ENCODE measurements at places on chromosomes 5 and 9.

DNA sequence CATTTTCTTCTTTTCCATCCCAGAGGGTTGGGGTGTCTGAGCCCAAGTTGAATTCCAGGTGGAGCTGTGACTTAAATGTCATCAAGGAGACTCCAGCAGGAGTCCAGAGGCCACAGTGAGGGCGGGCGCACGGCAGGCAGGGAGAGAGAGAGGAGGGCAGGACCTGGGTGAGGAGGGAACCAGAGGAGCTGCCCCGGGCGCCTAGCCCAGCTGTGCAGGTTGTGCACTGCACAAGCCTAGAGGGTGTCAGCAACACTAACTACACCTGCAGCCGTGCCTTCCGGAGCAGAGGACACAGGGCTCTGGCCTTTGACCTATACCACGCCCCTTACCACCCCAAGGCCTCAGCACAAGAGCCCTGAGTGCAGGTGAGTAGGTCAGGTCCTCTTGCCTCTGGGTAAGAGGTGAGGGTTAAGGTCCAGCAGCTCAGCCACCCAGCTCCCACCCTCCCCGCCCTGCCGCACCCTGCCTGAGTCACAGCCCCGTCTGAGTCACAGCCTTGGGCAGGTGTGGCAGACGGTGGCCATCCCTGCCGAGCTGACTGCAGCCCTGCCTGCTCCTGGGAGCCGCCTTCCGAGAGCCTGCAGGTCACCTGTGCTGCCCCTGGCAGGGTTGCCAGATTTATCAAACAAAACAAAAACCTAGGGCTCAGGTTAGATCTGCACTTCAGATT, 6.4 kb upstream of the AGPAT2 start:
- DNase-seq, result peak; percentile 39

DNA sequence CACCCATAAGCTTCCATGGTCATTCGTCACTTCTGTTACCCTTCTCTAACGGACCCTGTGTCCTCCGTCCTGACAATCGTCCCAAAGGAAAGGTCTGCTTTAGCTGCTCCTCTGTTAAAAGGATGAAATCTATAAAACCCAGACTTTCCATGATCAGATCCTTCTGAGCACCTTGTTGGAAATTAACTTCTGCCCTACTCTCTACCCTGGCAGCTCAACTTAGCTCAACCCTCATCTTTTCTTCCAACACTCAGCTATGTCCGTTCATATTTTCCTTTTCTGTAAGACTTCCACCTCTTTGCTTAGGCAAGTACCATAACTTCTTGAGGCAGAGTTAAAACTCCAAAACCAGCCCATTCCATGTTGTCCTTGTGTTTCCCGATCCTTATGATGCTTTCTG, 205.4 kb downstream of the SPATA31A6 start:
- DNase-seq, result no peak

- no peak for DNase-seq
Measured at GRCh38 chr5:125011419-125011818, 265.0 kb upstream of the ZNF608 start.

DNA sequence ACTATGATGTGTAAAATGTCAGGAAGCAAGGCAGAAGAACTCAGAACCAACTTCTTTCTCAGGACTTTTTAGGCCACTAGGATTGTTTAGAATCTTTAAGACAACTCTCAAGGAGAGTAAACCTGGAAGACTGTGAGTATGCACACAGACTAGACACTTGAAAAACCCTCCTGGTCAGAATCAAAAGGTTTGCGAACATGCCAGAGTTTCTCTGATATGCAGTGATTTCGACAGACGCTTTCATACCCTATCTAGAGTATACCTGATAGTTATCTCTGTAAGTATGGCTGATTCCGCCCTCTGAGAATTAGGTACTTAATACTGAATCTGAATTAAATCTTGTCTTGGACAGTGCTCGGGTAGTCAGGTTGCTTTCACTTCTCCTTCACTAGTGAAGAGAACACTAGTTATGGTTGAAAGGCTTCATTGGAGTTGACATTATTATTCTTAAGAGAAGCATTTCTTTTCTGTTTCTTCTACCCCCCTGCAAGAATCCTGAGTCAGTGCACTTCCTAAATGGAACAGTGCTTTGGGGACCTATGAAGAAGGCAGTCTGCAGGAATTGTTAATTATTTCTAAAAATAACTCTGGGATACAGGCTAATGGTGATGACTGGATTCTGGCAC, 158.1 kb downstream of the HACD4 start:
- DNase-seq, result no peak

GRCh38 chr9:6782981-6783380, 25.2 kb downstream of the KDM4C start:
- no peak for DNase-seq

DNA sequence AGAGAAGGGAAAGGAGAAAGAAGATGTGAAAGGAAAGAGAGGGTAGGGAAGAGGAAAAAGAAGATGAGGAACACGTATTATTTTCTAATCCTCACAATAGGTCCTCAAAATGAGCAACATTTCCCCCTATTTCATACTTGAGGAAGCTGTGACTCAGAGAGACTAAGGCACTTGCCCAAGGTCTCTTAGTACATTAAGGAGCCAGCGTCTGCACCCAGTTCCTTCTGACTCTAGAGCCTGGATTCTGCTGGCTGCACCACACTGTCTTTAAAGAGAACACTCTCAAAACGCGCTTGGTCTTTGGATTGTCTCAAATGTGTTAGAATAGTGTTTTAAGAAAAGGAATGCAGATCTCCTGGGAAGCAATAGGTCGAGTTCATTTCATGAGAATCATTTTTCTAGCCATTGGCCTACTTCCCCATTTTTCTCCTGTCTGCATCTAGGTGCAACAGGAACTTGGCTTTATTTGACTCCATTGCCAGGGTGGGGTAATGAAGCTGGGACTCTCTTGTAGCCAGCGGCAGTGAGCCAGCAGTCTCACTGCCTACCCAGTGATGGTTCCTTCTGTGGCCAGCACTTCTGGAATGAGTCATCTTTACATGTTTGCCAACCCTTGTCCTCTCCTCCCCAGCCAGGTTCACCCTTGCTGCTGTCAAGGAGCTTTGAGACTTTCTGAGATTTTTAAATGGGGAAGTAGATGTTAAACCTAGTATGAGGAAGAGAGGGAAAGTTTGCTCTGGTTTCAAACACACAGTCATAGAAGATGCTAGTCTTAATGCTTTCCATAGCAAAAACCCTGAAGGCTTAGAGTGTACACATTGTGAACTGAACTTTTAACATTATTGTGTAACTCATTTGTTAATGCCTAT, 82.7 kb downstream of the DOCK8 start:
- DNase-seq, result no peak

GRCh38 chr5:119070578-119070827, 384 bp upstream of the DMXL1 start:
- DNase-seq, result no peak

GRCh38 chr9:133181561-133181960, 17.8 kb upstream of the GBGT1 start:
- no peak for DNase-seq

- no peak for DNase-seq
Measured at GRCh38 chr9:86636519-86636918, 282.3 kb upstream of the TUT7 start.

DNA sequence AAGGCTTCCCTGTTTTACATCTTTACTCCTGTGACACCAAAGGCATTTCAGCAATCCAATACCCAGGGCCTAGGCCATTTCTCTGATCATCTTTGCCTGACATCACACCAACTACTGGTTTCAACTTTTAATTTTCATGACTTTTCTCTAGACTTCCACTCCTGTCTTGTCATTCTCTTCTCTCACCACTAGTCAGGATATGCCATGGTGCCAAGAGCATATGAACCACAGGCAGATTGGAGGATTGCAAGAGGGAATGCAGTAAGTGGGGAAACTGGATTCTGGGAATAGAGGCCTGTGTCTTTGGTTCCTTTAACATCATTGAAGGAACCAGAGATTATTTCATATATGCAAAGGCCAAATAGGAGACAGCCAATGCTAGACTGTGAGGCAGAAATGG, 69.3 kb downstream of the ANKRD31 start:
- no peak for DNase-seq

DNA sequence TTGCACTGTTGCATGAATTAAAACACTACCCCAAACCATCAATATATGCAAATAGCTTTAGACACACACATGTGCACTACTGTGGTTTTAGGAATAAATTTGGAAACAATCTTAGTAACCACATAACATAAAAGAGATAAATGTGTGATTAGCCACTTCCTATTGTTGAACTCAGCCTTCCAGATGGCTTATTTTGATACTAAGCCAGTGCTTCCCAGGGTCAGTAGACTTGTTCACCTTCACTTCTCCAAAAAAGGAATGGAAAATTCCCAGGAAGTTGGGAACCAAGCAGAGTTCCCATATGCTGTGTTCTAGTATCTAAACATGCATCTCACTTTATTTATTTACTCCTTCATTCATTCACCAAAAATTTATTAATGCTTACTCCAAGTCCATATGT, 47.8 kb downstream of the SVEP1 start:
- DNase-seq, result no peak

DNA sequence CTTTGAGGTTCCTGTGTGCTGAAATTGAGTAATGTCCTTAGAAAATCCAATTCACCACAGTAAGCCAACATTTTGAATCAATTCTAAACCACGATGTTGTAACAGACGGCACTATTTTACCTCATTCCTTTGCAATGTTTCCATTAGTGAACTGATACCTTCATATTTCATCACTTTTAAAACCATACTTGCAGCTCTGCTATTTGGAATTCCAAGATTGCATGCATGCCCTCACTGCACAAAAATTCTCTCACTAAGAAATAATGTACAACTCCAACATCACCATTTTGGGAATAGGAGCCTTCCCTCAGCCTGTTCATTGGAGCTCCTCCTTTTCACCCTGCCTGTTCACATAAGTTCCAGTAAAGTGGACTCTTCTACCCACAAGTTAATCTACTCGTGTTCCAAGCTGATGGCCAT, 74.8 kb upstream of the TGFBR1 start:
- no peak for DNase-seq

DNA sequence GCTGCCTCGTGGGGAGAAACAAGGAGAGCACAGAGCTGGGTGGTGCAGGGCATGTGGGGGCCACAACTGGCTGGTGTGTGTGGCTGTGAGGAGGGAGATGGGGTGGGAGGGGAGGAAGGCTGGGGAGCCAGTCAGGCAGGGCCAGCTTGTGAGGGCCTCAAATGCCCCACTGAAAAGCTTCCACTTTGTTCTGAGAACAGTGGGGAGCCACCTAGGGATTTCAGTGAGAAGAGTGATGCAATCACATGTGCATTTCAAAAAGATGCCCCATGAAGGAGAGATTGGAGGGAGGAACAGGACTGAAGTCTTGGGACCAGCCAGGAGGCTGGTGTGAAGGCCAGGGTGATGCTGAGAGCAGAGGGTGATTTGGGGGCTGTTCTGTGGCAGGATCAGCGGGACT, 1.3 kb downstream of the OR13J1 start:
- DNase-seq, result no peak

DNA sequence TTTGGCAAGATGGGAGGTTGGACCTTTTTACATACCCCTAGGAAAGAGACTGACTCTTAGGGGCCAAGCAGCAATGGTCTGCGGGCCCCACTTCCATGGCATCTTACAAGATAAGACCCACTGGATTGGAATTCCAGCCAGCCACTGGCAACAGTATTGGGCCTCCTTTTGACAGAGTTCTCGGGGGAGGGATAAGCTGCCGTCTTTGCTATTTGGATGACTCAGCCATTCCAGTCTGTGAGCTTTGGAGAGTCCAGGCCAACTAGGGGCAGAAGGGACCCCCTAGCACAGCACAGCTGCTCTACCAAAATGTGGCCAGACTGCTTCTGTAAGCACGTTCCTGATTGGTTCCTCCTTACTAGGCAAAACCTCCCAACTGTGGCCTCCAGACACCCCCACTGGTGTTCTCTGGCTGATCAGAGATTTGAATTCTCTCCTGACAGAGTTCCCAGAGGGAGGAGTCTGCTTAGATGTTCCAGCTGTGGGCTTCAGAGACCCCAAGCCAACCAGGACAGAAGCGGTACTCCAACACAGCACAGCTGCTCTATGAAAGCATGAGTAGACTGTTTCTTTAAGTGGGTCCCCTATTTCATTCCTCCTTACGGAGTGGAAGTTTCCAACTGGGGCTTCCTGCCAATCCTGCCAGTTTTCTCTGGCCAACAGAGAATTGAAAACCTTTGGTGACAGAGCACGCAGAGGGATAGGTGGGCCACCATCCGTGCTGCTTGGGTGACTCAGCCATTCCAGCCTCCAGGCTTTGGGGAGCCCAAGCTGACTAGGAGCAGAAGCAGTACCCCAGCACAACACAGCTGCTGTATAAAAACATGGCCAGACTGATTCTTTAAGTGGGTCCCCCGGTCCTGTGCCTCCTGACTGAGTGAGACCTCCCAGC, 672.1 kb upstream of the RIOK2 start:
- no peak for DNase-seq

DNA sequence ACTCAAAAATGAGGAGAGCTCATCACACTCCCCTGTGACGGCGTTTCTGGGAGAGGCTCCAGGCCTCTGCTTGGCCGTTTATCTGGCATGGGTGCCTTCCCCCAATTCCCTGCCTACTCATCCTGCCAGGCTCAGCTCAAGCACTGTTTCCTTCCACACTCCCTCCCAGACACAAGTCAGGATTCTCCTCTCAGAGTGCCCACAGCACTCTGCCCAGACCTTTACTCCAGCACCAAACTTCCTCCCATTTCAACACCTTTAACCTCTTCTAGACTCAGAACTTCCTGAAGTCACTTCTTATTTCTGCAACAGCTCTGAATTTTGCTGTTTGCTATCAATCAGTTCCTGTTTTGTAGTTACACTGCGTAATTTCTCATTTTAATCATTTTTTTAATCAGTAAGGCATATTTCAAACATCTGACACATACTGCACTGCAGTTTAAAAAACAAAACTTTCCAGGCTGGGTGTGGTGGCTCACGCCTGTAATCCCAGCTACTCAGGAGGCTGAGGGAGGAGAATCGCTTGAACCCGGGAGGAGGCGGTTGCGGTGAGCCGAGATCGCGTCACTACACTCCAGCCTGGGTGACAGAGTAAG, 16.0 kb downstream of the TRMO start:
- DNase-seq, result no peak

- peak; percentile 32 for DNase-seq
Measured at GRCh38 chr9:130382636-130383349, 62.0 kb upstream of the ASS1 start.

DNA sequence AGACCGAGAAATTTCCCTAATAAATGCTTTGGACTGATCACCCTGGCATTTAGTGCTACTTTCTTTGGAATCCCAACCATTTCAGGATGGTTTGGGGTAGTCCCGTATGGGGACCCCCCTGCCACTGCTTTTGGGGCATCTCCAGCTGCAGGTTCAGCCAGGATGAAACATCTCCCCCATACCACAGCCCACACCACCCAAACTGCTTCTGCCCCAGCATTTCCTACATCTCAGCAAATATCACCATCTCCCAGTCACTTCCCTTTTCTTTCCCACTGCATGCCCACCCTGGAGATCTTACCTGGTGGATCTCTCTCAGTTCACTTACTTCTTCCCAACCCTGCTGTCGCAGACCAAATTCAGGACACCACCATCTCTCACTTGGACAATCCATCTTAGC, 4.8 kb upstream of the P4HA2 start:
- no peak for DNase-seq

Measured in DMS79 treated with DMSO at 0.1 percent for 48 hours (cell line).